ENCODE measurements at places on chromosomes 6 and 20.
A peak's percentile ranks its signal among the peaks of the same experiment; 100 is the strongest.

GRCh38 chr20:7682916-7683315 lies 257.3 kb downstream of the HAO1 start:
- DNase-seq, result no peak

GRCh38 chr6:111724039-111724438 lies 118.4 kb upstream of the TRAF3IP2 start:
- DNase-seq, result no peak

GRCh38 chr20:59568509-59569024 lies 35.8 kb upstream of the PHACTR3 start:
- no peak for DNase-seq

GRCh38 chr6:165635965-165636364 lies 27.1 kb downstream of the PDE10A start:
- no peak for DNase-seq

GRCh38 chr6:105402090-105402938 lies 568 bp downstream of the PREP start:
- DNase-seq, result peak; percentile 9

DNA sequence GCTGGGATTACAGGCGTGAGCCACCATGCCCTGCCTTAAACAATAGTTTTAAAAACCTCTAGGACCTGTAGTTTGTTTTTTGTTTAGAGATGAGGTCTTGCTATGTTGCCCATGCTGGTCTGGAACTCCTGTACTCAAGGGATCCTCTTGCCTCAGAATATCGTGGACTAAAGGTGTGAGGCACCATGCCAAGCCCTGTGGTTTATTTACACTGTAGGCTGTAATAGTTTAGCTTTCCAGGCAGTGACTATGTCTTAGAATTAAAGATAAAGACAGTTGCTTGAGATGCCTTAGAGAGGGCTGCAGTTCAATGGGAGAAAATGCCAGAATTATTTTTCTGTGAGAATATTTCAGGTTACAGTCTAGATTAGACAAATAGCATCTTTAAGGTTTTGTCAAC lies 72.9 kb downstream of the SGK1 start:
- DNase-seq, result peak; percentile 25

DNA sequence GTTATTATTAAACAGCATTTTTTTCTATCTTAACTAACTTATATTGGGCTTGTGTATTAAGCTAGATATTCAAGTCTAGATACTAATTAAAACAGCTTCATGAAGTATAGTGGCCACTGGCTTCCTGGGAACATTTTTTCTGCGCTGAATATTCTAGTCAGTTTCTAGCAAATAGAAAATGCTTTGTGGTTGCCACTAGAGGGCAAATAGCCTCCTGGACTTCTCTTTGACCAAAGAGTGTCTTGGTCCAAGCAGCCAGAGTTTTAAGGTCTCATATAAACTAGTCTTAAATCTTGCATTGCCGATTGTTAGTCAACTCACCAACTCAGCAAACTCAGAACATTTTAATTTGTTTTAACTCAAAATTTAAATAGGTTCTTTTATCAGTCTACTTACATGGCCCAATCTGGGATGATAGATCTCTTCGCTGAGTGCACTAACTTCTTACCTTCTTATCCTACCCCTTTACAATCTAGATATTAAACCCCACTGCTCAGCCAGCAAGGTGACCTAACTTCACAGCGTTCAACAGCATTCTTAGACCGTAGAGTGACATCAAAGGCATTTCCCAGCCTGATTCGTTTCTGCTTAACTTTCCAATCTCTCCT lies 24.6 kb upstream of the ID4 start:
- no peak for DNase-seq

- no peak for DNase-seq
These were observed 85.4 kb downstream of the TSHZ2 start for GRCh38 chr20:53057579-53057978.

- no peak for DNase-seq
These were observed 41.5 kb upstream of the ADGRB3 start for GRCh38 chr6:68593558-68593957.

DNA sequence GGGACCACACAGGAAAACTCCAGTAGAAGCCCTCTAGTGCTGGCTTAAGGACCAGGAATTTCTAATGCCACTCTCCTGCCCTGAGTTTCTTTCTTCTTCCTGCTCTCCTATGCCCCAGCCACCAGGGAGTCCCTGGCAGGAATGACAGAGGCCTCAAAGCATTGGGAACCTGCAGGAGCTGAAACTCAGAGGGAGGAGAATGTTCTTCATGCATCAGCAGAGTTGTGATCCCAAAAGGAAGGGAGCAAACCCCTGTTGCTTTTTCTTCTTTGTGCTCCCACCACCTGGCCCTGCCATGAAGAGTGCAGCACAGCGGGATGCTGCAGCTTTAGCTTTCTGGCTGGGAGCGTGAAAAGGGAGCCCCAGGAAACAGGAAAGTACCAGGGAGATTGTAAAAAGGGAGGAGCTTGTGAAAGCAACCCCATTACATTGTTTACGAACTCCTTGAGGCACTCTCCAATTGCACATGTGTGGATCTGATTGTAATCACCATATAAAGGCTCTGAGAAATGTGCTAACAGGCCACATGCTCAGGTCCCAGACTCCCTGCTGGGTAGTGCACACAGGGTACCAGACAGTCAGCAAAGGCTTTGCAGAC lies 34.7 kb upstream of the FKBP1A start:
- no peak for DNase-seq

GRCh38 chr6:150273457-150274309 lies 95.1 kb upstream of the IYD start:
- DNase-seq, result no peak

GRCh38 chr6:22149501-22150367 lies 147.1 kb downstream of the PRL start:
- DNase-seq, result no peak

GRCh38 chr6:16514249-16514648 lies 247.0 kb downstream of the ATXN1 start:
- peak; percentile 6 for DNase-seq

DNA sequence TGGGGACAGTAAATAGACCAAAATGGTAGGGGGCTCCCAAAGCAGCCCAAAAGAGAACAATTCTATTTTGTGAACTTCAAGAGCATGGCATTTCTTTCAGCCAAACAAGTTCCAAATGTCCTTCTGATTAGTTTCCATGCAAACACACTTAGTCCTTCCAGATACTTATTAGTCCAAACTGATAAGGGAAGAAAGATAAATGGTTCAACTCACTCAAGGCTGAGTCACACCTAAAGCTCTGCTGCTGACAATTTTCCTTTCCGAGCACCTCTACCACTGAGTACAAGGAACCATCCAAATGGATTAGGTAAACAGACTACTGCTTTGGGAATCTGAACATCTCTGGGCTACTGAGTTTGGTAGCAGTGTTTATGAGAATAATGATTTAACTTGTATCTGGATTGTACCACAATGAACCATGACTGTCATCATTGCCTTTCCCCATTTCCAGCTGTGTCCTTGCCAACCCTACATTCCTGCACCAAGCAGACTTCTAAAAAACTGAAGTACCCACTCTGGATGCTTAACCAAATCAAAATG lies 71.2 kb downstream of the TNFRSF21 start:
- DNase-seq, result no peak

- no peak for DNase-seq
These were observed 128.4 kb upstream of the NOX3 start for GRCh38 chr6:155584006-155584405.

- no peak for DNase-seq
These were observed 293.0 kb upstream of the CNR1 start for GRCh38 chr6:88459189-88459588.

- no peak for DNase-seq
These were observed 63.1 kb downstream of the ATXN1 start for GRCh38 chr6:16698162-16698533.
